Caco-2 (cell line): ENCODE measurements at places on chromosomes 5 and 9. TPM values are rescaled to one million over a fixed set of nuclear protein-coding genes. Genes with fewer than 3 reads are reported as not detected.

Gene RMI1
- 10.2 and 10.8 TPM in 2 replicates for total RNA-seq

DNA sequence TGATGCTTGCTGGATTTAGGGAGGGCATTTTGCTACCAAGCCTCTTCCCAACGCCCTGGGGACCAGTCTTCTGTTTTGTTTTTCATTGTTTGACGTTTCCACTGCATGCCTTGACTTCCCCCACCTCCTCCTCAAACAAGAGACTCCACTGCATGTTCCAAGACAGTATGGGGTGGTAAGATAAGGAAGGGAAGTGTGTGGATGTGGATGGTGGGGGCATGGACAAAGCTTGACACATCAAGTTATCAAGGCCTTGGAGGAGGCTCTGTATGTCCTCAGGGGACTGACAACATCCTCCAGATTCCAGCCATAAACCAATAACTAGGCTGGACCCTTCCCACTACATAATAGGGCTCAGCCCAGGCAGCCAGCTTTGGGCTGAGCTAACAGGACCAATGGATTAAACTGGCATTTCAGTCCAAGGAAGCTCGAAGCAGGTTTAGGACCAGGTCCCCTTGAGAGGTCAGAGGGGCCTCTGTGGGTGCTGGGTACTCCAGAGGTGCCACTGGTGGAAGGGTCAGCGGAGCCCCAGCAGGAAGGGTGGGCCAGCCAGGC is 23.0 kb downstream of the PCDHGC5 start:
- no peaks in the 10 kb centered on the region for H3K4me1 ChIP-seq
- H3K4me3 ChIP-seq: no peak overlapping the region
- no peaks in the 10 kb centered on the region; the same call in 1 of the 2 replicates for H3K36me3 ChIP-seq
- H3K27ac ChIP-seq: no peak overlapping the region

DNA sequence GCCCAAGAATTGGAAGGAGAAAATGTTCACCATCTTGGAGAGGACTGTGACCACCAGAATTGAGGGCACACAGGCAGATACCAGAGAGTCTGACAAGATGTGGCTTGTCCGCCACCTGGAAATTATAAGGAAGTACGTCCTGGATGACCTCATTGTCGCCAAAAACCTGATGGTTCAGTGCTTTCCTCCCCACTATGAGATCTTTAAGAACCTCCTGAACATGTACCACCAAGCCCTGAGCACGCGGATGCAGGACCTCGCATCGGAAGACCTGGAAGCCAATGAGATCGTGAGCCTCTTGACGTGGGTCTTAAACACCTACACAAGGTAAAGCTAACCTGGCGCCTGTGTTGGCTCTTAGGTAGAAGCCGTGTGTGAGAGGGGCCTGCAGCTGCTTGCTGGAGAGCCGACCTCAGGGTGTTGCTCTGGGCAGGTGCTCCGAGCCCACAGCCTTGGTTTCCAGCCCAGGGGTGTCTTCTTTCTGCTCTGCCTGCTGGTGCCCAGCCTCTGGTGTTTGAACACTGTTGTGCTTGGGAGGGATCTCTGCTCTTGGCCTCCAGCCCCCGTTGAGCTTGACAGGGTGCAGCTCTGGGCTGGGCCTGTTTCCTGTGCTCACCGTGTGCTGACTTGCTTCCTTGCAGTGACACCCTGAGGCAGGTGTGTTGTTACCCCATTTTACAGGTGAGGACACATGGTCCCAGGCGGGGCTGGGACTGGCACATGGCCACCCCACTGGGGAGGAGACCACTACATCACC is 10.9 kb downstream of the EXOC3 start:
- H3K36me3 ChIP-seq: no peaks in the 10 kb centered on the region; the same call in none of the 2 replicates
- DNase-seq: no peak
- no peak overlapping the region for H3K4me3 ChIP-seq
- H3K27me3 ChIP-seq: no peaks in the 10 kb centered on the region
- no peak overlapping the region for H3K27ac ChIP-seq

GRCh38 chr5:157554179-157555036 is 21.2 kb downstream of the ADAM19 start:
- peaks cover 53% of the 10 kb centered on the region for H3K4me1 ChIP-seq
- H3K27ac ChIP-seq: peak overlapping the region; percentile 58
- no peak for DNase-seq

DNA sequence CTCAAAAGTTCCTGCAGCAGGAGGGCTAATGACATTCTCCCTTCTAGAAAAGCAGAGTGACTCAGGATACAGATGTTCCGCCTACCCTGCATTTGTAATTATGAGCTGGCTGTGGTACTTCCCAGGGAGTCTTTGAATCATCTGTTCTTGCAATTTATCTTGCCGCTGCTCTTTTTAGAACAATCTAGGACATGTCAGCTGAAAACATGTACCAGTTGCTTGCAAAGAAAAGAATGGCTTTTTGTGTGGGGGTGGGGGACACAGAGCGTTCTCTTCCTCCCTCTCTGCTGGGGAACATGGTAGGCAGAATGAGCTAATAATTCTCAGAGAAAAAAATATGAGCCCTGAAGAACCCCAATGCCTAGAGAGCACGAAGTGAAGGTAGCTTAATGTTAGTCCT is 51.7 kb upstream of the TUT7 start:
- no peaks in the 10 kb centered on the region for H3K27me3 ChIP-seq
- peak overlapping the region; percentile 29 for H3K27ac ChIP-seq
- H3K4me3 ChIP-seq: no peak overlapping the region
- DNase-seq: no peak
- H3K36me3 ChIP-seq: no peaks in the 10 kb centered on the region
